ENCODE measurements at places on chromosomes 3 and 15.

DNA sequence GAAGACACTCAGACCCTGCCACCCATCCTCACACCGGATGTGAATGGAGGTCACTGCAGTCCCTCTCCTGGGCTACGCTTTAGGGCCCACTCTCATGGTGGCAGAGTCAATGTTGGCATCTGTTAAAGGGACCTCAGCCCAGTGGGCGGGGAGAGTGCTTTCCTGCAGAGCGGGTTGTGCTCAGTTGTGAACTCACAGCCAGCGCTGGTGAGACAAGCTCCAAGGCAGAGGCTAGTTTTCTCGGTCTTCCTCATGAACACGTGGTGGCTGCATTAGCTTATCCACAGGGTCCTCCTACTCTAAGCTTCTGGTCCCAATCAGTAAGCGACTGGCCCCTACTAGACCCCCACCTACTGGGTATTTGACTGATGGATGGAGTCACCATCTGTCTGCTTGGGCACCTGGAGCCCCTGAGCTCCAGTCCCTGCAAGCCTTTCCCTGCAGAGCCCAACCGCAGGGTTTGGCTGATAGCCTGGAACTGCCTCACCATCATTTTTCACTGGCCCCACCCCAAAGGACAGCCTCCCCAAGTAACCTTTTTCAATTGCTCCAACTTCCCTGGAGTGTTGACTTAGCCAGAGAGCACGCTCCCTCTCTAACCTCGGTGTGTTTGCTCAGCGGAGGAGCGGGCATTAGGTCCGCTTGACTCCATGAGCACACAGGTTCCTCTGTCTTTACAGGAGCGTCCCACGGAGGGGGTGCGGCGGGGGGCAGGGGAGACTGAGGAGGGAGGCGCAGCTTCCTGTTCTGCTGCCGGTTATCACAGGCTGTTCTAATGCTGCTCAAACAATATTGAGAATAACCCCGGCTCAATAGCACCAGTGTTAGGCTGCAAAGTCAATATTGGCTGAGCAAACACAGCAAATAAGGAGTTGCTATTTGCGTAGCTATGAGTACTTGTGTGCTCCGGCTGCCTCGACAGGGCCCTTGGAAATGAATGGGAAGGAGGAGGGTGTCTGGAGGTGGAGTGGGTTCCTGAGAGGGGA, 141.7 kb downstream of the RPLP1 start:
- no peak for DNase-seq

DNA sequence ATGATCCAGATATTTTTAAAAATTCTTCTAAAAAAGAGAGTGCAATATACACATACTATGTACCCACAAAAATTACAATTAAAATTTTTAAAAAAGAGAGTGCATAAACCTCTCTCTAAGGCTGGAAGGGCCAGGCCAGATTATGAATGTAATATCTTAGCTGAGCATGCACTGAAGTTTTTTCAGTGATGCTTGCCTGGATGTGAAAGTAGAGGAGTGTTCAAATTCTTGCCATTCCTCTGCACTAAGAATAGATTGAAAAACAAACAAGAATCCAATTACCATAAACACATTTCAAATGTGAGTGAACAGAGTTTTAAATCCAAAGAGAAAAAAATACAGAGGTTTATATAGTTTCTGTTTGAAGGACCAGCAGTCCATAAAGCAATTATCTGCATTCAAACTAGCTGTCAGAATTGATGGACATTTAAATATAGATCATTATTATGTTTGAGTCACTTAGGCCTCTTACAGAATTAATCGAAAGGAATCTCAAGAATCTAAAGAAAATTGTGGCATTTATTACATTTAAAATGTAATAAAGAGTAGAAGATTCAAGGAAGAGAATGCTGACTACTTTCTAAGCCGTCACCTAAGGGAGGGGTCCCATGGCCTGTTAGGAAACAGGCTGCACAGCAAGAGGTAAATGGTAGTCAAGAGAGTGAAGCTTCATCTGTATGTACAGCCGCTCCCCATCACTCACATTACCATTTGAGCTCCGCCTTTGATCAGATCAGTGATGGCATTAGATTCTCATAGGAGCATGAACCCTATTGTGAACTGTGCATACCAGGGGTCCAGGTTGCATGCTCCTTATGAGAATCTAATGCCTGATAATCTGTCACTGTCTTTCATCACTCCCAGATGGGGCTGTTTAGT, 159.3 kb upstream of the MDFIC2 start:
- no peak for DNase-seq

GRCh38 chr3:46825450-46825849, 37.8 kb downstream of the MYL3 start:
- DNase-seq, result no peak

GRCh38 chr3:159366476-159366875, 564.6 kb downstream of the MFSD1 start:
- DNase-seq, result no peak

GRCh38 chr15:80437334-80437891, 33.2 kb downstream of the ARNT2 start:
- DNase-seq, result no peak

DNA sequence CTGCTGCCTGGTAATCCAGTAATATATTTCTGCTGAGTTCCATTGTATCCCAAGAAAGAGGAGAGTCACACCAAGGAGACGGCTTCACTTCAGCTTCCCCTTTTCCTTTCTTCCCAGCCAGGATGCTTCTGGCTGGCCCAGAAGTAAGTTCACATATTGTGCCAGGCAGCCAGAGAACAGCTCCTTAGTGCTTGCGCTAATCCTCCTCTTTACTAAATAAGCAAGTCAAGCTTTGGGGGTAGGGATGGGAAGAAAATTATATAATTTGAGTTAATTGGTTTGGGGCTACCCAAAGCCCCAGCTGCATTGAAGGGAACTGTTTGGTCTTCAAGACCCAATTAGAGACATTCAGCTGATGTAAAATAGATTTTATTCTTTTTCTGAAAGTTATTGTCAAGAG, 218.8 kb upstream of the HES1 start:
- no peak for DNase-seq

DNA sequence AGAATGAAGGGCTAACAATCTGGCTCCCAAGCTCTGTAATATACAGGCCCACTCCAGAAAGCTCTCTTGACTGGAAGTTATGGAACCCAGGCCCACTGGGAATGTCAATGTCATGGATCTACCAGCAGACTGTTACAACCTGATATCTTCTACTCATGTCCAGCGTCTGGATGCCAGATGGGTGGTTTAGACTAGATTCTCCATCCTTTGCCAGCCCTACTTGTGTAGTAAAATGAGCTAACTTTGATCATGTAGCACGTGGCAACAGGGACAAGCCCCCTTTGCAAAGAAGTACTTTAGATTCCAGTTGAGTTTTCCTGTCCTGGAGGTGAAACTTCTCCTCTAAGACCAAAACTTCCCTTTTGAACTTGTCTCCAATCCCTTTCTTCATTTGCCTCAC, 55.1 kb downstream of the HEG1 start:
- DNase-seq, result no peak

- DNase-seq, result no peak
Observed at GRCh38 chr3:133169331-133170068, 131.3 kb downstream of the TMEM108 start.

DNA sequence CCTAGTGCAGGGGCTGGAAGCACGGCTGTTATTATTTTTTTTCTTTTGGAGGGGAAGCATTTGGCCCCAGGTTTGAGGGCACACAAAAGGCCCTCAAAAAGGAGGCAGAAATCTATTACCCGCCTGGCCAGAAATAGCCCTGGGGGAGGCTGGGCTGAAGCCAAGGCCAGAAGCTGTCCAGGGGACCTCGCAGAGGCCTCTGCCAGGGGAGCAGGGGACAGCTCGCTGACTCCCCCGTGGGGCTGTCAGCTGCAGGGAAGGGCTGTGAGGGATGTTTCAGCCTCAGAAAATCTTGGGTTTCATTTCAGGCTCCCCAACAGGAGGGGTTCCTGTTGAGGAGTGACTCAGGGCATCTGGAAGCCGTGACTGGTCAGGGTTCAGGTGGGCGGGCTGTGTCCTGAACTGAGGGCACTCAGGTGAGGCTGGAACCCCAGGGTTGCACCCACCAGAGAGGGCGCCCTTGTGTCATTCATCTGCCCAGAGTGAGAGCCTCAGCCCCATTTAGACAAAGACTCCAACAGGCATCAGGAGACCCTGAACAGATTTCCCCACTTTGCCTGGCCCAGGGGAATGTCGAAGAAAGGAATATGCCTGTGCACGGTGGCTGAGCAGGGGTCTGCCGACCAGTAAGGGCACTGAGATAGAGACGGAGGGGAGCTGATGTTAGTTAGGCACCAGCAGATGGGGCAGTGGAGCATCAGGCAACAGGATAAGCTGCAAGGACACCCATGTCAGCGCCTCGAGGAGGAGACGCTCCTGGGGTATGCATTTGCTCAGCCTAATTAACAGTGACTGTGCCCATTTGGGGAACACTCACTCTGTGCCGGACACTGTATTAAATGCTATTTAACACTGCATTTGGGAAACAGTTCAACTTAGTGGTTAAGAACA, 43.5 kb upstream of the SLC6A11 start:
- DNase-seq, result peak; percentile 43

DNA sequence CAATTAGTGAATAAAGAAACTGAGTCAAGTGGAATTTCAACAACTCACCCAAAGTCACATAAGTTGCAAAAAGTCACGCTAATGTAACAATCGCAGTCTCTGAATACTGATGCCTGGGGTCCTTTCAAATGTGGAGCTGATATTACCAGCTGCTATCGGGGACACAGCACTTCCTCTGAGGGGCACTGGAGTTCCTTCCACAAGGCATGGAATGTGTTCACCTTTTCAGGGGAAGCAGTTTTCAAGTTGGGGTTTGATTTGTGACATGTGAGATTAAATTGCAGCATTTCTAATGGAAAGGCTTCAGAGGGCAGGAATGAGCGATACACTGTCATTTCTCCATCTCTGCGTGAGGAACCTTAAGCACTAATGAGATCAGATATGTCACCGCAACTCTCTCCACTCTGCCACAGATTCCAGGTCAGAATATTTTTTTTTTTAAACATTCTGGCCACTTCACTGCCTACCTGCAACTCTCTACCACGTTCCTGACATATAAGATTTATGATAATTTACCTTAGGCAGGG, 807.2 kb upstream of the CFAP20DC start:
- no peak for DNase-seq

- DNase-seq, result peak; percentile 48
Observed at GRCh38 chr3:153291059-153291685, 129.1 kb downstream of the RAP2B start.

DNA sequence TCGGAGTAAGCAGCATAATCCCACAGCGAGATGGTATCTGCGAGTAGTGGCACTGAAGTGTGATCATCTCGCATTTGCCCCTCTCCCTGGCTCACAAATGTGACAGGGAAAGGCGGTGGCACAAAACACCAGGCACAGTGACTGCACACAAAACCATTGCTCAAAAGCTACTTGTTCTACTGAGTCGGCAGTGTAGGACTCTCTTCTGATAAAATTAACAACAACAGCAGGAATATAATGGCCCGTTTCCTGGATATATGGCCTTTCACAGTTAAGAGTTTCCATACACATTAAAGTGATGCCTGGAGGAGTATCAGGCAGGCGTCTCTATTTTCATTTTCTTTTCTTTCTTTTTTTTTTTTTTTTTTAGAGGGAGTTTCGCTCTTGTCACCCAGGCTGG, 69.0 kb downstream of the MYO1E start:
- no peak for DNase-seq

- DNase-seq, result no peak
Observed at GRCh38 chr3:181054538-181054937, 65.0 kb upstream of the DNAJC19 start.

DNA sequence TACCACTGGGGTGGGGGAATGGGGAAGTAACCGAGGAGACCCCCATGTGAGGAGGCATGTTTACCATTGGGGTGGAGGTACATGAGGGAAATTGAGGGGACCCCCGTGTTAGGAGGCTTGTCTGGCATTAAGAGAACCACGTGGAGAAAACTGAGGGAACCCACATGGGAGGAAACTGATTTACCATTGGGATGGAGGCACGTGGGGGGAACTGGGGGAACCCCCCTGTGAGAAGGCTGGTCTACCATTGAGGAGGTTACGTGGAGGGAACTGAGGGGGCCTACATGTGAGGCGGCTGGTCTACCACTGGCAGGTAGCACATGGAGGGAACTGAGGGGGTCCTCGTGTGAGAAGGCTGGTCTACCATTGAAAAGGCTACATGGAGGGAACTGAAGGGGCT, 159.4 kb downstream of the FBLN2 start:
- no peak for DNase-seq

GRCh38 chr3:126285369-126285768, 71.8 kb downstream of the KLF15 start:
- no peak for DNase-seq

DNA sequence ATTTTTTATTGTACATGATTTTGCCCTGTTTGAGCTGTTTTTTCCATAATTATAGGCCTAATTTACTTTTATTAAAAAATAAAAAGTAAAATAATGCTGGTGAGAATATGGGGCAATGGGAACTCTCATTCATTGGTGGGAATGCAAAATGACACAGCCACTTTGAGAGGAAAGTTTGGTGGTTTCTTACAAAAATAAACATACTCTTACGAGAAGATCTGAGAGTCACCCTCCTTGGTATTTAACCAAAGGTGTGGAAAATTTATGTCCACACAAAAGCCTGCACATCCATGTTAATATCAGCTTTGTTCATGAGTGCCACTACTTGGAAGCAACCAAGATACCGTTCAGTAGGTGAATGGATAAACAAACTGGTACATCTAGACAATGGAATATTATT, 9.8 kb downstream of the MUC13 start:
- DNase-seq, result no peak

DNA sequence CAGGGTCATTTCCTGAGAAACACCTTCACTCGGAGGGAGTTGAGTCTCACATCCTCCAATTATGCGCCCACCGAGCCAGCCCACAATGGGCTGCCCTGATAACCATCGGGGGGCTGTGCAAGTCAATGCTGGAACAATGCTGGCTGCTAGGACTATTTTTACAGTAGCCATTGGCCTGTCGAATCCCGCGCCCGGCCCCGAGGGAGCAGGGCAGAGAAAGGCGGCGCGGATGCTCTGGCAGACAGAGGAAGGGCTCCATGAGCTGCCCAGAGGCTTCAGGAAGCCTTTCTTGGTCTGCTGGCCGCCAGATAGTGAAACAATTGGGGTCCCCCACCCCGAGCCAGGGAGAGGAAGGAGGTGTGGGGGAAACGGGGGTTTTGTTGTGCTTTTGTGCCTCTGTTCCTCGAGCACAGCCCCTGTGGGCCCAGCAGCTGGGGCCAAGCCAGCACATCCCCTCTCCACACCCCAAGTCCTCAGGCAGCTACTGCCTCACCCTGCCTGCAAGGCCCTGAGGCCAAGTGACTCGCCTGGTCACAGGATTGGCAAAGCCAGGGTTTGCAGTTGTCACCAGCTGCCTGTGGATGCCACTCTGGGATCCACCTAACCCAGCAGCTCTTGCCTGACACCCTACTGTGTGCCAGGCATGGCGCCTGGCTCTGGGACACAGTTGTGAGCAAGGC, 39.0 kb downstream of the SLC6A6 start:
- no peak for DNase-seq
